ENCODE measurements at places on chromosomes 4 and X. TPM values are rescaled to one million over a fixed set of nuclear protein-coding genes. Genes with fewer than 3 reads are reported as not detected.

GRCh38 chrX:154761977-154762536 is 607 bp upstream of the DKC1 start:
- no peak for DNase-seq
- H3K4me3 ChIP-seq, result peak overlapping the region; percentile 82
- no peaks in the 10 kb centered on the region for H3K27me3 ChIP-seq
- peaks cover 18% of the 10 kb centered on the region for H3K36me3 ChIP-seq

GRCh38 chr4:140092094-140092851 is 61.7 kb downstream of the MAML3 start:
- DNase-seq, result peak; percentile 60
- peaks cover 63% of the 10 kb centered on the region for H3K4me1 ChIP-seq
- H3K27me3 ChIP-seq, result no peaks in the 10 kb centered on the region
- H3K27ac ChIP-seq, result peak overlapping the region; percentile 90

GRCh38 chr4:179485781-179486180 is 2043.5 kb upstream of the AGA start:
- H3K27me3 ChIP-seq, result no peaks in the 10 kb centered on the region
- H3K4me1 ChIP-seq, result no peaks in the 10 kb centered on the region
- H3K36me3 ChIP-seq, result no peaks in the 10 kb centered on the region
- no peak overlapping the region for H3K27ac ChIP-seq
- DNase-seq, result no peak

DNA sequence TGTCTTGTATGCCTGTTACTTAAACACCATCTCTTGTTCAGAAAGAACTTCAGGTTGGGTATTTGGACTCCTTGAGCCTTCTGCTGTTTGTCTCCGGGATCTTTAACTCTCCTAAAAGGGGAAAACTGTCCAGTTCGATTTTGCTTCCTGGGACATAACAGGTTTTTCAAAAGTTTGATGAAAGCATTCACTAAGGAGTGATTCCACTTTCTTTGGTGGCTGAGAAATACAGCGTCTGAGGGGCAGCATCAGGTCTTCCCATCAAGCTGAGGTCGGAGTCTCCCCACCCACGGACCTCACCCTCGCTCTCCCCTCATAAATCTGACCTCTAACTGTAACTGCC is 1.4 kb downstream of the AFAP1 start:
- peak overlapping the region; percentile 93 for H3K27ac ChIP-seq
- peak overlapping the region; percentile 94 for H3K4me3 ChIP-seq
- DNase-seq, result no peak
- H3K36me3 ChIP-seq, result peaks cover 5% of the 10 kb centered on the region

GRCh38 chrX:44183329-44183728 is 160.1 kb downstream of the EFHC2 start:
- H3K27me3 ChIP-seq, result no peaks in the 10 kb centered on the region
- H3K4me3 ChIP-seq, result no peak overlapping the region

ATP2B3 gene
- total RNA-seq, result not detected

Data from left ventricle myocardium inferior (tissue), 1 donor.